Activated CD4-positive, alpha-beta T cell treated with anti-CD3 and anti-CD28 coated beads for 1 hour (primary cell): ENCODE measurements at places on chromosomes 16 and 17.

DNA sequence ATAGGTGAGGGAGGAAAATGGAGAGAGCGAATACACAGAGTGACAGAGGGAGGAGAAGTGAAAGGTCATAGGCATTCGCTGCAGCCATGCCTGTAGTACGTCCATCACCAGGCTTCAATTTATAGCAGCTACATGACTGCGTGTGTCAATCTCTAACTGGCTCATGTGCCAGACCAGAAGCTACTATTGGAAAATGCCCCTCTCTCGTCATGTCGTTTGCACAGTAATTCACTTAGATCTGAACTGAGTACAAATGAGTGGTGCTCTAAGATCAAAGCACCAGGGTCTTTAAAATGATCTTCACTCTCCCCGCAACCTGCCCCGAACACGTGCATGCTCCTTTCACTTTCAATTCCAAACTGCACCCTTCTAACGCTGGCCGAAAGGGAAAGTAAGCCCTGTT lies 51.3 kb downstream of the ADCY9 start:
- peak; percentile 23 for DNase-seq

DNA sequence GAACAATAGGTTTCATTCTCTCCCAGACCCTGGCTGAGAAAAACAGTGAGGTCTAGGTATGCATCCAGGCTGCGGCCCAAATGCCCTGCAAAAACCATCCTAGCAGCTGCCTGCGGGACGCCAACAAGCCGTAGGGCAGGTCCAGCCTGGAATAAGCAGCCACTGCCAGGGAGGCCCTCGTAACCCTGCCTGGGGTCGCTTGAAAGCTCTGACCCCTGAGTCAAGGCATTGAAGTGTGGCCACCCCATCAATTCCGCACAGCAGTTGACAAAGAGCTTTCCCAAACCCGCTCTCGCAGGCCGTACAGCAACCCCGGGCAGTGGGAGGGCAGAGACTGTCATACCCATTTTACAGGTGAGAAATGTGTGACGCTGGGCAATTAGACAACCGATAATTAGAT lies 11.1 kb downstream of the TRPV1 start:
- no peak for DNase-seq

DNA sequence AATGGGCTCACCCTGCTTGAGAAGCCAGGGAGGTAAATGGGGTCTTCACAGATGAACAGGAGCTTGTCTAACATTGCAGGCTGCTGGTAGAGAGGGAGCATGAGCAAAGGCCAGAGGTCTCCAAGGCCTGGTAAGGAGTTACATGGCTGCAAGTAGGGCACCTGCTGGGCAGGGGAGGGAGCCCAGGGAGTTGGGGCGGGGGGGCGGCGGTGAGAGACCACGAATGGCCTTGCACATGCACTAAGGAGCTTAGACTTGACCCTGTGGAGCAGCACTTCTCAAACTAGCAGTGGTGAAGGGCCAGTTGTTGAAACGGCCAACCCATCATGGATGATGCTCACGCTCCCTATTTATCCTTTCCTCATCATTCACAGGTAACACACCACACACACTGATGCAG lies 38.4 kb downstream of the ERN1 start:
- no peak for DNase-seq

GRCh38 chr16:17529982-17530760 lies 59.4 kb upstream of the XYLT1 start:
- DNase-seq: peak; percentile 8

DNA sequence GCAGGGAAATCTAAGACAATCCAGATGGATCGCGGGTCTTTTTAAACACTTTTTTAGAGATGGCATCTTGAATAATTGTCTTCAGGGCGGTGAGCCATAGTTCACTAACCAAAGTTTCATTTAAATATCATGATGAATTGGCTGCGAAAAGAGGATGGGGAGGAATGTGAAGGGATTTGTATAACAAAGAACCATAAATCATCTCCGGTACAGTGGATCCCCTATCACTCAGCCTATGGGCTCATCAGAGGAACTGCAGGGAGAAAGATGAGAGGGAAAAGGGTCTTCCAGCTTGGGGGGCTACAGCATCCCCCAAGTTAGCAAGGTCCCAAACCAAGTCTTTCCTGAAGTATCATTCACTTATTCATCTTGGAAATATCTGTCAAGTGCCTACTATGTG lies 16.7 kb upstream of the DDX52 start:
- DNase-seq: no peak
